Activated T-cell treated with anti-CD3 and anti-CD28 coated beads, Interleukin-2, amount 50 U/mL, for 4 hours (primary cell): ENCODE measurements at places on chromosomes 16 and 17. TPM values are rescaled to one million over a fixed set of nuclear protein-coding genes. Genes with fewer than 3 reads are reported as not detected.
A peak's percentile ranks its signal among the peaks of the same experiment; 100 is the strongest.

Gene KRTAP2-3
- total RNA-seq, result not detected

DNA sequence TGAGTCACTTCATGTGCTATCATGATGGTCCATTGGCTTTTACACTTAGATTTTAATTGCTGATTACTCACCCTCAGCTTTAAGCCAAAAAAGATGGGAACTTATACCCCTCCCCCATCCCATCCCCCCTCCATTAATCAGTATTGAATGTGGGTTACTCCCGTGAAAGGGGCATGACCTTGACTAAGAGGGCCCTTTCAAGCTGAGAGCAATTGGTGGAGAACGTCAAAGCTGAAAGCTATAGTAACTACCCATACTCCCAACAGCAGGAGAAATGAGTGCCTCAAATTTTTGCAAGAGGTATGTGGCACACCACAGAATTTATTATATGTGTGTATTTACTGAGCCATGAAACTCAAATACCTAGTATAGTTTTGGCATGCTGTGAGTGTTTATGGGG lies 99.7 kb upstream of the CDH8 start:
- DNase-seq, result no peak

GRCh38 chr17:55210292-55210691 lies 54.5 kb upstream of the HLF start:
- DNase-seq, result no peak

DNA sequence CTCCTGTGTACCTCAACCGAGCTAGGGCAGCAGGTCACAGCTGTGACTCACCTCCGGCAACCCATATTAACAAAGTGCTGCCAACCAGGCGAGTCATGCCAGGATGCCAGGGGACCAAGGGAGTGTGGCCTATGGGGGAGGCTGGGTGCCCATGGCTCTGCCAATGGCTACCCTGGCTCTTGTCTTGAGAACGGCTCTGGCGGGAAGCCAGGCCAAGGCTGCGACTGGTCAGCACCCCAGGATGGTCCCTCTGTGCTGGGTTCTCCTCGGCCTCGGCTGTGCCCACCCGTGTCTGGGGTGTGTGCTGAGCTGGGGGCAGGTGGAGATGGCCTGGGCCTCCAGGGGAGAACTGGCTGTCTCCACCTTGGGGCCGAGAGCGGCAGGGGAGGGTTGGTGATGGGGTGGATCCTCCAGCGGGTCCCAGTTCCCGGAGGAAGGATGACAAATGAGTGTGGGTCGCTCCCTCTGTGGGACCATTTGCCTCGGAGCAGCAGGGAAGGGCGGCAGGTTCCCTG lies 75.8 kb downstream of the MRC2 start:
- no peak for DNase-seq

Gene LLGL1
- total RNA-seq, result 19.0 TPM

Gene PIP4K2B
- total RNA-seq, result 40.5 TPM

GRCh38 chr17:1554751-1555540 lies 7.6 kb downstream of the PITPNA start:
- no peak for DNase-seq

DNA sequence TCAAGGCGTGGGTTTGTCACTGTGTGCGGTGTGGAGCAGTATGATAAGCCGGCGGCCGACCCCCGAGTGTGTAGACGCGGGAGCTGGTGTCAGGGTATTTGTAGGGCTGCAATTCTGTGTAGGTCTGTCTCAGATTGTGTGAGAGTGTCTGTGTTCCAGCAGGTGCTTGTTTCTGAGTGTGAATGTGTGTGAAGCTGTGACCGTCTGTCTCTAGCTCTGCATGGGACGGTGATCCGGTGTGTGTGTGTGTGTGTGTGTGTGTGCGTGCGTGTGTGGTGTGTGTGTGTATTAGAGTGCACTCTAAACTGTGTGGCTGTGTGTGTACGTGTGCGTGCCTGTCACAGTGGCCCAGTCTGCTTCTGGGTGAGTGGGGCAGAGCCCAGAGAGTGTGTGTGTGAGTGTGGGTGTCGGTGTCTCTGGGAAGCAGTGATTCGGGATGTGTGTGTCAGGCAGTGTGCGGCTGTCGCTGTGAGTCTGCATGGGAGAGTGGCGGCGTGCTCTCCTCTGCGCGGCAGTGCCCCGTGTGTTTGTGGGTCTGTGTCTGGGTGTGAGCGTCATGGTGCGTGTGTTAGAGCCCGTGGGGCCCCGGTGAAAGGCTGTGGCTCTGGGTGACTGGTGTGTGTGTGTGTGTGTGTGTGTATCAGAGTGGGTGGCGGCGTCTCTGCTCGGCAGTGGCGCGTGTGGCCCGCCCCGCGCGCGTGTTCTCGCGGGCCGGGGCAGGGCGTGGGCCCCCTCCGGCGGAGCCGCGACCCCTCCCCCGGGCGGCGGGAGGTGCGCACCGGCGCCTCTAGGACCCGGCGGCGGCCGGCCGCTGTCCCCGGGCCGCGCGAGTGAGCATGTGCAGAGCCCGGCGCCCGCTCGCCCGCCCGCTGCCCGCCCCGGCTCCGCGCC lies at the start of gene WSCD1:
TSS of gene WSCD1 (plus strand) at position 841 of the 891 bp plus-strand sequence. CDS start 10,280 bp downstream, outside the sequence.
- no peak for DNase-seq

DNA sequence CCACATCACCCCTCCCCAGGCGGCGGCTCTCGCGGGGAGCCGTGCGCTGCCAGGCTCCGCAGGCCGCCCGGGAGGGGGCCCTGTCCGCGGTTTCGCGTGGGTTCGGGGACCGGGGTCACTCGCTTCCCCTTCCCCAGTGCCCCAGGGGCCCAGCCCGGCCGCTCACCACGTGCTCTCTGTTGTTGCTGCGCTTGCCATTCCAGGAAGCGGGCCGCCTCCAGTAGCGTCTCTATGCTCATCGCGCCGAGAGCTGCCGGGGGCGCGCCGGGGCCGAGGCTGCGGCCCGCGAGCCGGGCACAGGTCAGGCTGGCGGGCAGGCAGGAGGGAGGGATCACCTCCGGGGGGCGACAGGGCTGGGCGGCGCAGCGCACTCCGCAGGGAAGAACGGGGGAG lies 390 bp downstream of the MNT start:
- DNase-seq, result peak; percentile 50

Gene NXN
- total RNA-seq, result 0.18 TPM

GRCh38 chr17:14672830-14673229 lies 371.9 kb downstream of the HS3ST3B1 start:
- DNase-seq, result no peak

Gene CCL3
- total RNA-seq, result 1,594 TPM

- DNase-seq, result no peak
Observed at GRCh38 chr17:66772148-66772812, 62.6 kb upstream of the CACNG5 start.
